ENCODE measurements at places on chromosomes 13 and 19.

GRCh38 chr13:44234566-44234965 lies 139.1 kb upstream of the SERP2 start:
- DNase-seq = no peak

DNA sequence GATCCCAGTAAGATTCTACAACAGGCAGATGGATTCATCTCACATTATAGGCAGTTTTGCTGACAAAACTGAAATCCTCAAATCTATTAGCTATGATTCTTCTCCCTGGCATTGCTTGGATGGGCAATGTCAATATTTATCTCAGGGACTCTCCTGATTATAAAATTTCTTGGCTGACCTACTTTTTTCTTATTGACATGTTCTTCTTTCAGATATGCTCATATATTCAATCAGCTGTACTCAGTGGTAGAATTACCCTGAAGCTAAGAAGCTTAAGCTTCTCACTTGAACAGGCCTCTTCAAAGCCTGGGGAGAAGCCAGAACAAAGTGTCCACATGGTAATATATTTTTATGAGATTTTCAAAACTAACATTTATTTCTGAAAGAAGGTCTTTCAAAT lies 513.6 kb downstream of the PCDH9 start:
- no peak for DNase-seq

GRCh38 chr19:38721979-38722773 lies 22.1 kb downstream of the CAPN12 start:
- DNase-seq = no peak

- DNase-seq = no peak
These were observed 7.6 kb downstream of the EPS8L1 start for GRCh38 chr19:55083004-55083850.

- no peak for DNase-seq
These were observed 104.5 kb downstream of the FRY start for GRCh38 chr13:32136061-32136460.

DNA sequence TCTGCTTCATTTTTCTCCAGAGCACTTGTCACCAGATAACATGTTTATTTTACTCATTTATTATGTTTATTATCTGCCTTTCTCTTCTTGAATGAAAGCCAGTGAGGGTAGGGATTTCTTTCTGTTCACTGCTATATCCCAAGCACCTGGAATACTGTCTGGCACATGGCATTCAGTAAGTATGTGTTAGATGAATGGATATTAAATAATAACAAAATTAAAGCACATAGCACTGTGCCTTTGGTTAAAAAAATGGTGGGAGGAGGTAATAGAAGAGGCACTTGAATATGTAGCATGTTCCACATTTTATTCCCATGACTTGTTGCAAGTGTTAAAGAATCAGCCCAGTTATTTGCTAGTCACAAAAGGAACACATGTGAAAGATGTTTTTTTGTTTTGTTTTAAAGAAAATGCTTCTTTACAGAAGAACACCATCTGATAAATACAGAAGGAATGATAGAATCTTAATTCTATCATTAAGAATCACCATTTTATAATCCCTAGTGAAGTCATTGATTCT lies 151.0 kb downstream of the DLEU7 start:
- DNase-seq = no peak

DNA sequence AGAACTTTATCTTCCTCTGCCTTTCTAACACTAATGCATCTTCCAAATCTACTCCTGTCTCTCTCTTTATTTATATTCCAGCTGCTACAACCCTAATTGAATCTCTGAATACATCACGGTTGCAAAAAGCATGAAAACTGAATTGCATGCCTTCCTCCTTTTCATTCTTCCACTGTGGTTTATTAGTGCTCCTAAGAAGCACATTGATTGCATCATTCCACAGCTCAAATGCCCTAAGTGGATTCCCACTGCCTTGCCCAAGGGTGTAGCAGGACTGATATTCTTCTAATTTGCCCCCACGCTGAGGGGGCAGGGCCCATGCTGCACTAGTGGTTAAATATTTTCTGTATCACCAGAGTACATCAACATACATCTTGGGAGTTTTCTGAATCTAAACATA lies 640.8 kb downstream of the EFNB2 start:
- no peak for DNase-seq

- DNase-seq = no peak
These were observed 34.2 kb downstream of the ZNF787 start for GRCh38 chr19:56086671-56087430.

- DNase-seq = peak; percentile 51
These were observed 17.4 kb downstream of the CCDC70 start for GRCh38 chr13:51879133-51879532.

- no peak for DNase-seq
These were observed 2.7 kb upstream of the CAPNS1 start for GRCh38 chr19:36136964-36137686.

DNA sequence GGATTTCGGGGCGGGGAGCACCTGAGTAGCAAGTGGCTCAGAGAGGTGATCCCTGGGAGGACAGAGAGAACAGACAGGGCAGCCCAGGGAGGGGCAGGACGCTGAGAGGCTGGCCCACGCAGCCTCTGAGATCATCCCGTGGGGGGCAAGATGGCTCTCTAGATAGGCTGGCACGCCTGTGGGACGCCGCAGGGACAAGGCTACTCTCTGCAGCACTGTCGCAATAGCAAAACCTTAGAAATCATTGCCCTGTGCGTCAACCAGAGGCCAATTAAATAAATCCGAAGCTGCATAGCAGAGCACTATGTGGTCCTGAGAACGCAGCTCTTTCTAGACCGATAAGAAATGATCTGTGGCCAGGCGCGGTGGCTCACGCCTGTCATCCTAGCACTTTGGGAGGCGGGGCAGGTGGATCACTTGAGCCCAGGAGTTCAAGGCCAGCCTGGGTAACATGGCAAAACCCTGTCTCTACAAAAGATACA lies 5.1 kb downstream of the PEX11G start:
- no peak for DNase-seq

Measured in GM12865 (cell line).